ENCODE measurements at places on chromosomes 2 and 18.

GRCh38 chr2:222518570-222519381 lies 94.4 kb downstream of the SGPP2 start:
- no peak for DNase-seq

- no peak for DNase-seq
Observed at GRCh38 chr2:44582363-44583008, 220.7 kb downstream of the CAMKMT start.

DNA sequence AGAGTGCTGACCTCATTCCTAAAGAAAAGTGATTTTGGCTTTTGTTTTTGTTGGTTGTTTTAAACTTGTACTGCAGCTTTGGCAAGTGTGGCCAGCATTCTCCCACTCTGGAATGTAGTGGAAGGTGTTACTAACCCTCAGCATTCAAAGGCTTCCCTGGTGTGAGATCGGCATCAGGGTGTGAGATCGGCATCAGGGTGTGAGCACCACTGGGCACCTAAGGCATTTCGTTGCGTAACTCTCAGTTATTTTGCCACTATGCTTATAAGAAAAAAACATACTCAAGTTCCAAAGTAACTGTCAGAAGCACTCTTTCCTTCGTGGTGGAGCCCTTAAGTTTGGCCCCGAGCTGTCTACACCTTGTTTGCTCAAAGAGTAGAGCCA lies 1.7 kb downstream of the CYBRD1 start:
- no peak for DNase-seq

DNA sequence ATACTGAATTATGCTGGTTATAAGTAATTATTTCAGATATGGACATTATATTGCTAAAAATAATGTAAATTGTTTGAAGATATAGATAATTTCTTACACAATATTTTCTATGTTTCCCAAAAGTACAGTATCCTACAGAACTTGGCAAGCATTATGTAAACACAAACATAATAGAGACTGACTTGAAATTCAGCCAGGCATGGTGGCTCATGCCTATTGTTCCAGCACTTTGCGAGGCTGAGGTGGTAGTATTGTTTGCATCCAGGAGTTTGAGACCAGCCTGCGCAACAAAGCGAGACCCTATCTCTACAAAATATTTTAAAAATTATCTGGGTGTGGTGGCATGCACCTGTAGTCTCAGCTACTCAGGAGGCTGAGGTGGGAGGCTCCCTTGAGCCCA lies 1300.5 kb upstream of the DDX18 start:
- no peak for DNase-seq

- DNase-seq, result no peak
Observed at GRCh38 chr2:128354161-128354560, 35.5 kb upstream of the HS6ST1 start.

DNA sequence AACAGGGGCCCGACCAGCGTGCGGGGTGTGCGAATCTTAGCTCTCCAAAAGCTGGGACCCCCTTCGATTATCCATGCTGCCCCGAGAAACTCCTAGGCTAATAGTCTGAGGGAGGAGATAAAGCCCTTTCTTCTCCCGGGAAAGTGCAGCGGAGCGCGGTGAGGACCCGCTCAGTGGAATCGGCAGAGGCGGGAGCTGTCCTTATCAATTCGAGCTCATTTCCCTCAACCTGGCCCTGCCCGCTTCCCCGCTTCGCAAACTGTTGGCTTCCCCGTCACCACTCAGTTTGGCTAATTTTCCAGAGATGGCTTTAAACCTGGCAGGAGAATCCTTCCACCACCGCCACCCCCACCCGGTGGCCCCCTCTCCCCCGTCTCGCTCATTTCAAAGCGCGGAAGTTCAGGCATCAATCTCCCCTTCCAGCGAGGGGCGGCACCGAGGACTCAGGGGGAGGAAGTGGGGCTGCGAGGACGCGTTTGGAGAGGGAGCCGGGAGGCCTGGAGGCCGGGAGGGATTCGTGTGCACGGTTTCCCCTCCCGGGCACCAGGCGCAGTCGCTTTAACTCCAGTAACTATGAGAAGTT lies 1.6 kb downstream of the KLHL14 start:
- DNase-seq, result no peak

GRCh38 chr2:220025207-220025606 lies 397.8 kb downstream of the SLC4A3 start:
- DNase-seq, result no peak

- no peak for DNase-seq
Observed at GRCh38 chr18:41703744-41704530, 251.1 kb upstream of the PIK3C3 start.

DNA sequence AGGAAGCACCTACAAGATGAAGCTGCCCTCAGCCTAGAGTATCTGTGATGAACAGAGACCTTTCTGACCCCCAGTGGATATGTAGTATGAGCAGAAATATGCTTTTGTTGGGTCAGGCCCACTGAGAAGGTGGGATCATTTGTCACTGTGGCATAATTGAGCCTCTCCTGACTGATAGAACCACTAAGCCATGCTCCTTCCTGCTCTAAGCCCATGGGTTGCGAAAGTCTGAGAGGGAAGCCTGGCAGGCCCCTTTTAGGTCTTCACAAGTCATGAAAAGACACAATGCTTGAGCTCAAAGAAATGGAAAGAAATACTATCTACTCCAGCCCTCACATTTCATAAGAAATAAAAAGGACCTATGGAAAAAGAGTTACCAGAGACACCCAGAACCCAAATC lies 127.7 kb downstream of the TNS1 start:
- DNase-seq, result no peak

DNA sequence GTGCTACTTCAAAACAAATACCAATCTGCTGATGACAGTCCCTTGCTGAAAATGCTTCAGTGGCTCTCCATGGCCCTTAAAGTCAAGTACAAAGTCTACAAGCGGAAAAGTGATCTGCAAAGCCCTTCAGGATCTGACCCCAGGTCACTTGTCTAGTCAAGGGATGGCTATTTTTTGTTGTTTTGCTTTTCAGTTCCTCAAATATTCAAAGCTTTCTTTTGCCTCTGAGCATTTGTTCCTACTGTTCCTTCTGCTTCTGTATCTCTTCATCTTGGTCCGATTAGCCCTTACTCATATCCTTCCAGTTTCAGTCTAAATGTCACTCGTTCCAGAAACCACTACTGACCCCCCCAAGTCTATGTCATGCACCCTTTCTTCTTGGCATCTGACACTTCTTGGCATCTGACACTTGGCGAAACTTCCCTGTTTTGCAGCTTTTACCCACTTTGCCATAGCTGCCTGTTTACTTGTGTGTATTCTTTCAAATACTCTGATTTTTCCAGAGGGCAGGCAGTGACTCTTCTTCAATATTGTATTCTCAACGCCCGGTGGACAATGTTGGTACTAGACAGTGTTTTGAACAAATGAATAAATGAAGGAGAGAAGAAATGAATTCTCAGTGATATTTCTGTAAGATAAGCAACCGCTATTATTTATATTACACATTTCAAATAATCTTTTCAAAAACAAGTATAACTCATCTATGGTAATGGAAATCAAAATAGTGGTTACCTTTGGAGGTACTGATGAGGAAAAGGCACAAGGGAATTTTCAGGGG lies 175.9 kb upstream of the FN1 start:
- no peak for DNase-seq

- DNase-seq, result no peak
Observed at GRCh38 chr2:230492107-230492506, 76.1 kb downstream of the SP100 start.

- no peak for DNase-seq
Observed at GRCh38 chr2:169765523-169765922, 31.9 kb downstream of the KLHL23 start.

DNA sequence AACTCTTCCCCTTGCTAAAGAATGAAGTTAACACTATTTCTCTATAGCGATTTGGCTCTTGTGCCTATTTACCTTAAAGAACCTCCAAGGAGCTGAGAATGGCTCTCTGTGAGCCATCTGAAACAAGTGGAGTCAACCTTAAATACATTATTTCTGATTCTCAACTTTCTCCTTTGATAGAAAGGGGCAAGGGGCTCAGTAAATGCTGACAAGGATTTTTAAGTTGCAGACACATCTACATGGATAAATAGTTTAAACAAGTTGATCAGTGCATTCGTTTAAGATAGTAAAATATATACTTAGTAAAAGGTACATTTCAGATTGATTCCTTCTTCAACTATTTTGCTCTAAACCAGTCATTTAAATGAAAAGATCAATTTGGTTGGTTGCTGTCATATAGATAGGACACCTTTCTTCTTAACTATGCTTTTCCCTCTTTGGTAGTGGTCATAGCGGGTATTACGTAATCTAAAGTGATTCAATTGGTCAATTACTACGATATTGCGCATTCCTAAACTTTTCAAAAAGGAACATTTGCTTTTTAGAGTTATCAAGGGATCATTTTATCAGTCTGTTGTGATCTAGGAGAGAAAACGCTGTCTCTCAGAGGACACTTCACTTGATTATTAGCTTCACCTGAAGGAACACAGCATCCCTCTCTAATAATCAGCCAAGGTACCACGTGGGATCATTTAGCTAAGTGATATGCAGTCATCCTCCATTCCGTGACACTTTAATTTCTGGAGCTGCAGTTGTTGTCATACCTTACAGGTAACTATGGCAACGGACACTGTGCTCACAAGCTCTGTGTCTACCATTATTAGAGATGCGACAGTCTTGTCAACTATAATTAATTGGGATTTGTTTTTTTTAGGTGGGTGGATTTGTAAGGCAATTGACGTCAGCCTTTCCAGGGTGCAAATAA lies 50.9 kb upstream of the KCNE4 start:
- no peak for DNase-seq

GRCh38 chr2:80525152-80525551 lies 220.6 kb upstream of the LRRTM1 start:
- DNase-seq, result no peak

DNA sequence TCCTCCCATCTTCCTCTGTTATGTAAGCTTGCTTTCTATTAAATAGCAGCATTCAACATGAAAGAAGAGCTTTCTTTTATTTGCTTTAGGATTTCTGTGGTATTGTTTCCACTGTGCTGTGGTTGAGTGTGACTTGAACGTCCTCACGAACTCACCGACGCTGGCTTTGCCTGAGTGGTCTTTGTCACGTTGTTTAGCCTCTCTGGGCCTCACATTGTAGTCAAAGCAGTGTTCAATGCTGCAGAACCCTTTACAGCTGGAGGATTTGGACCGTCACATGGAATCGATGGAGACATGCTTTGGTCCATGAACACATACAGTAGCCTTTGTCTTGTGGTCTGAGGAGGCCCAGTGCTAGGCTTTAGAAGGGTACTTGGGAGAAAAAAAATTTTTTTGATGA lies 66.3 kb downstream of the TANC1 start:
- DNase-seq, result no peak

- DNase-seq, result no peak
Observed at GRCh38 chr18:13470516-13471197, 252.1 kb downstream of the LDLRAD4 start.

GRCh38 chr2:71679491-71679890 lies 226.1 kb downstream of the DYSF start:
- DNase-seq, result no peak

GRCh38 chr2:112880696-112881095 lies 30.3 kb upstream of the IL37 start:
- DNase-seq, result no peak

DNA sequence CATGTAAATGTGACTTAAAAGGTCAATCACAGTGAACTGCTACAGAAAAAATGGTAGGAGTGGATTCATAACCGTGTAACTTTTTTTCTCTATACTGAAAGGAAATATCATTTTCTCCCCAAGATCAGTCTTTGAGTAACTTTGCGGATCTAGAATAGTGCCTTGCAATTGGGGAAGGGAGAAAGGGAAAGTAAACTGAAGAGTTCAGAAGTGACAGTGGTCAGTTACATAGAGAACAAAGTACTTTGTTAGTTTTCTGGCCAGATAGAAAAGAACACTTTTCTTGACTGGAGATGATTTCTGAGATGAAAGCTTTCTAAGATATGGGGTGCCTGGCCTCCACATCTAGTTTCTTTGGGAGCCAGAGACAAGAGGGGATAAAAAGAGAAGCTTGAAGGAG lies 26.6 kb downstream of the PARD3B start:
- DNase-seq, result no peak

GRCh38 chr2:238401551-238401950 lies 25.2 kb upstream of the ASB1 start:
- no peak for DNase-seq

DNA sequence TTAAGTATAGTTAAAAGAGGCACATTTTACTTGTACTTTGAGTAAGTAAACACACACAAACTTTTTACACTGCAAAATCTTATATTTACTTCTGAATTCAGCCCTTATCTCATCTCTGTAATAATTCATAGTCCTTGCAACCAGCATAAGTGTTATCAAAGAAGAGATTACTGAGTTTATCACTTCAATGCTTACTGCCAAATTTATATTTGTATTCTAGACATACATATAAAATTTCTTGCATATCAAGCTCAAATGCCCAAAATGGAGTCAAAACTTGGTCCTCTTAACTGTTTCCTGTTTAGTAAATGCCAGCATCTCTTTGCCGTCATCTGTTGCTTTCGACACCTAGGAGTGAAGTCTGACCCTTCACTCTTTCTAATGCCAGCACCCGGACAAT lies 21.1 kb upstream of the KCNJ3 start:
- DNase-seq, result no peak

GRCh38 chr18:23213200-23213599 lies 77.9 kb downstream of the CABLES1 start:
- DNase-seq, result no peak

- no peak for DNase-seq
Observed at GRCh38 chr2:6854416-6854815, 11.3 kb downstream of the CMPK2 start.

DNA sequence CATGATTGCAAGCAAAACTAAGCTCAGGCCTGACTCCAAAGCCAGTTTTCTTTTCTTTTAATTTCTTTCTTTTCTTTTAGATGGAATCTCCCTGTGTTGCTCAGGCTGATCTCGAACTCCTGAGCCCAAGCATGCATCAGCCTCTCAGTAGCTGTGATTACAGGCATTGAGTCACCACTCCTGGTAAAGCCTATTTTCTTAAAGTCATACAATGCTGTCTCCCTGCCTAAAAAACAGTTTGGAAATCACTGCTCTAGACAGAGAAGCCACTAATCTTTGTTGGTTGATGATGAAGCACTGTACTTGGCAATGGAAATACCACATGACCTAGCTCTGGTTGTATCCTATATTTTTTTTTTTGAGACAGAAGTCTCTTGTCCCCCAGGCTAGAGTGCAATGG lies 33.1 kb upstream of the ZNF532 start:
- no peak for DNase-seq

- no peak for DNase-seq
Observed at GRCh38 chr2:66447677-66448076, 12.8 kb downstream of the MEIS1 start.

DNA sequence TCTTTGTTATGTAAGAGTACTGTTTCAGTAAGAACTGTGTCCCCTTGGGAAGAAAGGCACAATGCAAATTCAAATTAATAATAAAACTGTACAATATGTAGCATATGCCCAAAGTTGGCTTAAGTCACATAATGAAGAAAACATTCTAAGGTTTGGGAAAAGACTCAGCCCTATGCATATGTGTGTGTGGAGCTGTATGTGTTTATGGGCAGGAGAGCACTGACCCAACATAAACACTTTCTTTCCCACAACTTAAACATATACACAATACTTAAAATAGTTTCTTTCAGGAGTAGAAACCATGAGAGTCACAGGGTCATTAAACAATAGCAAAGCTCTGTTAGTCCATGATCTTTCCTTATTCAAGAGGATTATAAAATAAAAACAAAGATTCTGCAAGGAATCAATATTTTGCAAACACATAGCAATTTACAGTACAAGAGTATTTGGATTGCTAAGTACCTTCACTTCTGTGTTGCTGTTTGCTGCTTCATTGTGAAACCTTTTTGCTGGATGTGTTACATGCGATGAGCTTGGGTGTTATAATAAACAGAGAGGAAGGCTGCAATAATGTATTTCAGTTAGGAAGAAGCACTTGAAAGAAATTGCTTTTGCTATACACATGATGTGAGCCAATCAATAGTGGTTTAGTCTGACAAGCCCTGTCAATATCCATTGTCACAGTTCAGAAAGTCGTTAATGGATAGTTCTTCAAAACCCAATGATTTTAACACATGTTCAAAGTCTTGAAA lies 347.3 kb downstream of the ARHGAP15 start:
- DNase-seq, result no peak

Data from activated T-helper 9 cell treated with anti-CD3 and anti-CD28 coated beads, Interleukin-2, amount 50 U/mL, for 16 hours (primary cell).